ENCODE measurements at places on chromosomes 3 and 15.

GRCh38 chr3:175193815-175194518 lies 334.8 kb downstream of the NAALADL2 start:
- no peak for DNase-seq

DNA sequence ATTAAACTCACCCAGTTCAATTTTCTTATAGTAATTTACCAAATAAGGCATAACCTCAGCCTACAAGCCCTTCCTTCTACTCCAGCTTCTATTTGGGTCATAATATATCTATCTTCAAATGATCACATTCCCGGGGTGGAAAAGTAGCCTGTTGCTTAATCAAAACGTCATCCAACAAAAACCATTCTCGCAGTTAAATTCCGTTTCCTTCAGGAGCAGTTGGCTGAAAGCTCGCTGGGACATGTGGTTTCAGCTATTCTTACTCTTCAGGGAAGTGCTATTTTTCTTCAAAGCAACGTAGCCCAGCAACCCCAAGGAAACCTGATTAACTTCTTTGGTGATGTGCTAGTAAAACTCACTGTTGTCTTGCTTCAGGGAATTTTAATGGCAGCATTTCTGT lies 59.6 kb downstream of the MAGI1 start:
- DNase-seq = no peak

DNA sequence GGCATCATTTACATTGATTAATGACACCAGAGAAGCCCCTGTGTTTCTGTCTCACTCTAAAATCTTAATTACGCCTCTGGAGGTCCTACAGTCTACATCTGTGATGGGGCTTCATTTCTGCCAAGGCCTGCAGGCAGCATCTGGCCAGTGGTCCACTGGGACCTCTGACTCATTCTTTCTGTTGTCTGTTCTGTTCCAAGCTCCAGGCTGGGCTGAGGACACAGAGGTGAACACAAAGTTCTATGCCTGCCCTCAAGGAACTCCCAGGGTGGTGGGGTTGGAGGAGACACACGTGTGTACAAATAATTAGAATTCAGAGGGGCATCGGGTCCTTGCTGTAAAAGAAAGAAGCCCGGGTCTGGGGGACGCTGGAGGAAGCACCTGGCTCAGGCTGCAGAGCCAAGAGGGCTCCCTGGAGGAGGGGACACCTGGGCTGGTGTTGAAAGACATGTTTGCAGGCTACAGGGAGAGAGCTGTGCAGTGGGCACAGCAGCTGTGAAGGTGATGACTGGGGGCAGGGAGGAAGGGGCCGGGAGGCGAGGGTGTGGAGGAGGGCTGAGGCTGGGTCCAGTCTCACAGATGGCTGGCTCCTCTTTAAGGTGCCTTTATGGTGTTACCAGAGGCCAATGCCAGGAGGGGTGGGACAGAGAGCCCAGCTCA lies 103.3 kb upstream of the PRR23E start:
- DNase-seq = no peak

DNA sequence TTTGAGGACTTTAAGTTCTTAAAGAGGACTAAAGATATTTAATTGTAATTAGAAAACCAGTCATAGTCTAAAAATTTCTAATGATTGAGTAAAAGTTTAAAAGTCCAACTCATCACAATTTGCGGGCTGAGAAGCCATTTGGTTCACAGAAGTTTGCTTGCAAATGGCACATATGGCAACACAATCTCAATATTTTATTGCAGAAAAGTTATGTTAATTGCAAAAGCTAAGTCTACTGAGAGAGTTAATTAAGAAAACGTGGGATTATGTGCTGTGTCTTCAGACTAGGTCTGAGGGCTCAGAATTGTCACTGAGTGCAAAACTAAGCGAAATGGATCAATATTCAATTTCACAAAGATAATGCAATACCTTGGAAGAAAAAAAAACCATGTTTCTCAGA lies 289.7 kb downstream of the PYDC2 start:
- no peak for DNase-seq

DNA sequence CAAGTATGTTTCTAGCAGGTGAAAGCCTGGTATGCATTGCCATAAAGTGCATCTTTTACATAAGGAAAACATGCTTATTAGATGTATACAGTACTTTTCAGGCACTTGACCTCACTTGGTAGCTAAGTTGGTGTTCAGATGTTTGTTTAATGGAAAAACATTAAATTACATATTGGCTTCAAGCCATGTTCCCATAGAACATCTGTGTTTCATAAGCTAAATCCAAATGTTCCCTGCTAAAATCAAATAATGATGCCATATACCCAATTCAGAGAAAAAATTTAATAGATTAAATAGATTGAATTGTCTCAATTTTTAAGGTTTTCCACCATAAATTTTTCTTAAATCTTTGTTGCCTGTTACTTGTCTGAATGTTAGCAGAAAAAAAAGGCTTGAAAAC lies 19.1 kb upstream of the RPL22L1 start:
- DNase-seq = no peak

GRCh38 chr15:62985768-62986167 lies 56.8 kb upstream of the TPM1 start:
- no peak for DNase-seq

- no peak for DNase-seq
Measured at GRCh38 chr3:39327746-39328349, 1.7 kb upstream of the CCR8 start.

DNA sequence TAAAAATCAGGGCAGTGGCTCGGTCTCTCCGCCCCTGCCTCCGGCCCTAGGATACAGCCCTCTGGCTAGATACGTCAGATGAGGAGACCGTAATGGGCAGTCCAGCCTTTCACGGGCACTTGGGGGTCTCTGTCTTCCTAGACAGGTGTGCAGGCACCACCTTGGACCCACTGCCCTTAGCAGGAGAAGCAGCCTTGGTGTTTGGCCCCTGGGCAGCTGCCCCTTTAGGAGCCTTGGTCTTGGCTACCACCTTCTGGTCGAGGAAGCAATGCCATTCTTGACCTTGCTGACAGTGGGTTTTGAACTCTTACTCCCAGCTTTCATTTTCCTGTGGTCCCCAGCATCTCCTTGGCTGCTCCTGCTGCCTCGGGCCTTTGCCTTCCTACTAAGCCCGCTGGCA lies 149.7 kb upstream of the FRMD4B start:
- DNase-seq = no peak

DNA sequence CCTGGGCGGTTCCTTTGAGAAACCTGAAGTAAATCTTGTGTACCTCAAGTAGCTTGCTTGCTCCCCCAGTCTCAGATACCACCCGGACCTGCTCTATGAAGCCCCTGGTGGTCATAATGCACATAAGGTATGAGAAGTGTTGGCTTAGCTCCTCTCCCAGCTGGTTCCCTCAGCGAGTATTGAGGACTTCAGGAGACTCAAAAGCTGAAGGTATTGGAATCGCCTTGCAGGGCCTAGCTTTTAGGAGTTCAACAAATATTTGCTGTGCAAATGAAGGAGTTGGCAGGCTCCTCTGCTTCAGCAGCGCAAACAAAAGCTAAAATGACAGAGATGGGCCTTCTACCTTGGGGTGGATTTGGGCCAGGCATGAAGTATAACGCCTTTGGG lies 1.7 kb downstream of the CMTM8 start:
- DNase-seq = peak; percentile 41

GRCh38 chr3:165206454-165207266 lies 10.5 kb upstream of the SLITRK3 start:
- DNase-seq = peak; percentile 8

DNA sequence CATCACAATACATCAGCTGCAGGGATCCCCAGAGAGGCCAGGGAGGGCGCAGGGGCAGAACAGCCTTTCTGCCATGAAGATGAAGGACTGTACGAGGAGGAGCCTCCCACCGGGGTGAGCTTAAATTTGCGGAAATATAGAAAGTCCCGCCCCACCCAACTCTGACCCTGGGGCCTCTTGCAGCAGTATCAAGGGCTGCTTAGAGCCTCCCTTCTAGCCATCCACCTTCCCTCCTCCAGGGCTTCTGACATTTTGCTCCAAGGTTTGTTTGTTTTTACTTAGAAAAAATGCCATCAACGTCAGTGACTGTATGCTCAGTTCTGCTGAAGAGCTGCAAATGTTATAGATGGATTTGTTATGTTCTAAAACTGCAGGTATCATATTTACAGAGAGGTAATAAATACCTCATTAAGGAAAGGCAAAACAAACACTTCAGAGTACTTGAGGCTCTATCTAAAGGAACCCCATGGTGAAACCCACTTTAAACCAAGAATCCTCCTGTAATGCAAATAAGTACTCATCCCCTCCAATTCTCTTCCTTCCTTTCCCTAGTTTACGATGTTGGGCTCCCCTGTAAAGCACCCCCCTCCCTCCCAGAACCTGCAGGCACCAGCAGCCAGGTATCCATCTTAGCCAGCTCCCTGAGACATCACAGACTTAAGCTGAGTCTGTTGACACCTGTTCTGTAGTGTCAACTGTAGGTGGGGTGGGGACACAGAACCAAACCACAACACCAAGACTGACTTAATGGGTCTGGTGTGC lies 30.5 kb downstream of the RFTN1 start:
- peak; percentile 19 for DNase-seq

DNA sequence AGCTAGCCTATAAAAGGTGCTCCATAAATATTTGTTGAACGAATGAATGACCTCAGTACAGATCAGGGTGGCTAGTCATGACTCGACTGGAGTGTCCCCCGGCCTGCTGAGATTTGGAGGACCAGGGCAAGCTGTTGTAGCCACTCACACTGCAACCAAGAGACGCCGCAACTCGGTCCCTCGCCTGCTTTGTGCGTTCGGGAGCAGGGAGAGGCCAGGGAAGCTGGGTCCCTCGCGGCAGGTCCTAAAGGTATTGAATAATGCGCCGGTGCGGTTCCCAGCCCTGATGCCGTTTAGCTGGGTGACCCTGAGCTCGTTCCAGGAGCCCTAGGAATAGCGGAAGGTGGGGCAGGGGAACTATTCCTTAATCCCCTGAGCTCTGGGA lies 1.8 kb downstream of the IGDCC4 start:
- DNase-seq = no peak
